ENCODE measurements at places on chromosomes 5 and 9.
A peak's percentile ranks its signal among the peaks of the same experiment; 100 is the strongest.

DNA sequence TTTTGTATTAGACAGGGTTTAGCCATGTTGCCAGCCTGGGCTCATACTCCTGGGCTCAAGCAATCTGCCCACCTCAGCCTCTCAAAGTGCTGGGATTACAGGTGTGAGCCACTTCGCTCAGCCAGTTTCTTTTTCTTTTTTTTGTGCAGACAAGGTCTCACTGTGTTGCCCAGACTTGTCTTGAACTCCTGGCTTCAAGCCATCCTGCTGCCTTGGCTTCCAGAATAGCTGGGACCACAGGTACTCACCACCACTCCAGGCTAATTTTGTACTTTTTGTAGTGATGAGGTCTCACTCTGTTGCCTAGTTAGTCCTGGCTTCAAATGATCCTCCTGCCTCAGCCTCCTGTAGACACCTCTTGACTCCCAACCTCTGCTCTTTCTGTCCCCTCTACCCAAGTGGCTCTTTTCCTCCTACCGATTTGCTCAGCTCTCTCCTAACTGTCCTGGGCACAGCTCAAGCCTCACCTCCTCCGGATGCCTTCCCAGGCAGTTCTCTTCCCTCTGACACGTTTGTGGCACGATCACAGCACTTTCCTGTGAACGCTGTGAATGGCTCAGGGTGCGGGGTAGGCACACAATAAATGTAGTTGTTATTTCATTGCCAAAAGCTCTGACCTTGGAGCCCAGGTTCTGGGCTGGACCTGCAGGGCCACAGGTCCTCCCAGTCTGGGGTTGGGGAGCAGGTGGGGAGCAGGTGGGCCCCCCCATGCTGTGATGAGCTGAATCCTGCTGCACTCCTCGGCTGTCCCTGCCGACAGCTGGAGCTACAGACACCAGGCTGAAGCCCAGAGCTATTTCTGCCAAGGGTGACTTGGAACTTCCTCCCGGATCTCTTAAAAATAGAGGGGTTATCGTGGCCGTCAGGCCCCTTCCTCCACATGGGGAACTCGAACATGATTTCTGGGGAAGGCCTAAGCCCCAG is 23.9 kb downstream of the GFI1B start:
- DNase-seq: no peak

DNA sequence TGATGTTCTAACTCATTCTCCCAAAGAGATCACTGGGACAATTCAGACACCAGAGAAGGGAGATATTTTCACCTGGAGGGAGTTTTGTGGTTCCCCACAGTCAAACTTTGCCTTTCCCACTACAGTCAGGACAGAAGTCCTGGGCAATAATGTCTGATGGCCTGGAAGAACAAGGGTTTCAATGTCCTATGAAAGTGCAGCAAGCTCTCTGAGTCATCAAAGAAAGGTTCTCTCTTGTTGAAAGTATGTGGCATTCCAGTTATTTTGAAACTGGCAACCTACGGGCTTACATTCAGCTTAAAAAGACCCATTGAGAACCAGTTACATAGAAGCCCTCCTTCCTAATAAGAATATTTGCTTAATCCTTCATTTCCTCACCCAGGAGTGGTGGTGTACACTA is 103.9 kb downstream of the INSYN2B start:
- DNase-seq: no peak

GRCh38 chr9:5435912-5436311 is 1.8 kb downstream of the PLGRKT start:
- peak; percentile 43 for DNase-seq

DNA sequence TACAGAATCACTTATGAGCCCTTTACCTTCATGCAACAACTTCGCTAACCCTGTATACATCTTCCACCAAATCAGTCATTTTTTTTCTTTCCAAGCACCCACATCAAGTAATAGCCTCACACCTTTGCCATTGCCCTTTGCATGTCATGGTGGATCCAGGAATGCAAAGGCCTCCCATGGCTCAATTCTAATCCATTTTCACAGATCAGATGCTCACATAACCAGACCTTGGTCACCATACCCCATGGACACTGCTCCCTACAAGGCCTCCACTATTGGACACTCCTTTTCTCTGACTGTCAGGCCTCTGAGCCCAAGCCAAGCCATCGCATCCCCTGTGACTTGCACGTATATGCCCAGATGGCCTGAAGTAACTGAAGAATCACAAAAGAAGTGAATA is 179.5 kb downstream of the RASEF start:
- no peak for DNase-seq

GRCh38 chr9:75184471-75184870 is 96.2 kb downstream of the OSTF1 start:
- peak; percentile 9 for DNase-seq

GRCh38 chr5:87136733-87137132 is 130.9 kb upstream of the RASA1 start:
- DNase-seq: no peak

DNA sequence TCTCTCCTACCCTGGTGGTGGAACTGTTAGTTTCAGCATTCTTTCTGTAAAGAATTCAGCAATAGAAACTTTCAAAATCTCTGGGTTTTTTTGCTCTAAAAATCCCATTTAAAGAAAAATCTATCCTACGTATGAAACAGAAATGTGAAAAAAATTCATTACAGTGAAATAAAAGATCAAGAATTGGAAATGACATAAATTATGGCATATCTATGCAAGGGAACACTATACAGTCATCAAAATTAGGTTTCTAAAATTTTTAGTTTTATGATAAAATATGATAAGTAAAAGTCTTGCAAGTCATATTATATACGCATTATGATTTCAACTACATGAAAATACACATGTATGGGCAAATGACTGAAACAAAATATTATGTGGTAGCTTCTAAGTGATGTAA is 342.6 kb downstream of the CETN3 start:
- DNase-seq: no peak

DNA sequence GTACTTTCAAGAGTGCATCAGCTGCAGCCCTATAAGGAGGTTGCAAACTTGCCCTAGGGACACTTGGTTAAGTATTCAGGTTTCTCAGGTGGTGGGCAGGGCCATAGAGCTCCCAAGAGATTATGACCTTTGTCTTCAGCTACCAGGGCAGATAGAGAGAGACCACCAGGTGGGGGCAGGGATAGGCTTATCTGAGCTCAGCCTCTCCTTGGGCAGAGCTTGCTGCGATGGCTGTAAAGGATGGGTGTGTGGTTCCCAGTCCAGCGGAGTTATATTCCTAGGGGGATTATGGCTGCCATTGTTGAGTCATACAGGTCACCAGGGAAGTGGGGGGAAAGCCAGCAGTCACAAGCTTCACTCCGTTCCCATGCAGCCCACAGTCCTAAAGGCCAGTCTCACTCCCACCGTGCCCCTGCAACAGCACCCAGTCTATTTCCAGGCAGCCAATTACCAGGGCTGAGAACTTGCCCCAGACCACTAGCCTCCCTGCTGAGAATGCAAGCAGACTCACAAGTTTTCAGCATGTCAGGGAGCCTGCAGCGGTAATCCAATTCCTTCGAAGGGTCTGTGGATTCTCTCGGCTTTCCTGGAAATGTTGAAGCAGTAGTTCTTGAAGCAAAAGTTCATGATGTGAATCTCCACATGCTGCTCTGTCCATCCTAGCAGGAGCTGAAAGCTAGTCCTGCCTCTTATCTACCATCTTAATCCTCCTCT is 151.5 kb downstream of the SLC12A2 start:
- DNase-seq: no peak

DNA sequence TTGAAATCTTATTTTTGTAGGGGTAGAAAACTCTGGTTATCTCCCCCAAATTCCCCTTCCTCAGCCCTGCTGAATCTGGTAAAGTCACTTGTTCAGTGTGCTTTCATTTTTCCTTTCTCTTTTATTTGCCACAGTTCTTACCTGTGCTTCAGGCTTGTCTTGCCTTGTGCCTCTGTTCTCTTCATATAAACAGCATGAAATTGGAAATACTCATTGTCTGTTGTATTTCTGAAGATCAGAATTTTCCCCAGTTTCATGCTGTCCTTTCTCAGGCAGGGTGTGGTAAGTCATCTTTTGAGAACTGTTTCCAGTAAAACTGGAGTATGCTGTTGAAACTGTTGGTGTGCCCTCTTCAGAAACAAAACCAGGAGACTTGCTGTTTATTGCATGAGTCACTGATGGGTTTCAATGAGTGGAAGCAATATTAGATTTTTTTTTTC is 7.0 kb downstream of the PAM start:
- peak; percentile 25 for DNase-seq

GRCh38 chr5:80230269-80230992 is 25.4 kb downstream of the SERINC5 start:
- no peak for DNase-seq

DNA sequence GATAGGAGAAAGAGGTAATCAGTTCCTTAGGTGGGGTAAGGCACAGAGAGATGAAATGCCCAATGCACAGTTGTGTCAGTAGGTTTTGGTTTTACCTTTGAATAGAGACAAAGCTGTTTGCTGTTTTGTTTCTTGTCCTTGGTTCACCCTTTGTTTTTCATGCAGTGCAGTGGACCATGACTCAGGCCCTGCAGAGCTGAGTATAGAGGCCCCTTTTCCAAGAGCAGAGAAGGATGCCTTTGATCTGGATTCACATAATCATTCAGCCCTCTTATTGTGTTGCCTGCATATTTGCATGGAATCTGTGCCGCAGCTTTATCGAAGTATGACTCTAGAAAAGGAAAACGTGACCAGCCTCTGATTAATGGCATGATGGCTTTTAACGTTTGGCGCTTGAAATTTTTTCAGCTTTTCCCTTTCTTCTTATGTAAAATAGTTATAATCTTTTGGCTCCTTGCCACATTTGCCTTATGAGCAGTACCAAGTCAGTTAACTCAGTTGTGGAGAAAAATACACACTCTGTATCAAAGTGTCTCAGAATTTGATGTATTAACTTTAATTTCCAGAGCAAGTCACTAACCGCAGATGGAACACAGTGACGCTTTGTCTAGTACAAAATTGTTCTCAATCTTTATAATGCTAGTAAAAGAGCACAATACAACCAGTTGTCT is 197.6 kb downstream of the KDM4C start:
- no peak for DNase-seq

DNA sequence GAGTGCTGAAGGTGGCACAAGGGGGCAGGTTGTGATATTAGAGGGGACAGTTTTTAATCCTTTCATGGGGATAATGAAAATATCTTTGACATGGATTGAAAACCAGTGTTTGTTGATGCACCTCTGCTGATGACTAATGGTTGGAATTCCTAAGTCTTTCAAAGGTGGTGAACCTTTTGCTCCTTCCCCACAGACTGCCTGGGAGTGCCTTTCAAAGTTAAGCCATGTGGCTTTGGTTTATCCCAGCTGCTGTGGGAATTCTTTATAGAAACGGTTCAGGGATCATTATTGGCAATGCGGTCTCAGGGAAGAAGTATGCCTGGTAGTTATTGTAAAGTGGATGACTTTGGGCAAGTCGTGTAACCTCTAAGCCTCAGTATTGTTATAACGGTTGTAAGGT is 45.7 kb downstream of the PIP5K1B start:
- DNase-seq: peak; percentile 35

DNA sequence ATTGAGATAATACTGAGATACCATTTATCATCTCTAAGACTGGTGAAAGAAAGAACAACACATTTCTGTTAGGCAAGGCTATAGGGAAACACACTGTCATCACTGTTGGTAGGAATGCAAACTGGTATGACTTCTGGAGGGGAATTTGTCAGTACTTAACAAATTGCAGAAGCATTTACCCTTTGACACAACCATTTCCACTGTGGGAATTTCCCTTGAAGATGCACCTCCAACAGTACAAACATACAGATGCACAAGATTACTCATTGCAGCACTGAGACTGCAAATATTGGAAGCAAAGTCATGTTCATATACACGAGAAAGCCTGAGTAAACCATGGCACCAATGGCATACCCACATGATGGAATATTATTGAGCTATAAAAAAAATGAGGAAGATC is 17.6 kb downstream of the GM2A start:
- peak; percentile 67 for DNase-seq

DNA sequence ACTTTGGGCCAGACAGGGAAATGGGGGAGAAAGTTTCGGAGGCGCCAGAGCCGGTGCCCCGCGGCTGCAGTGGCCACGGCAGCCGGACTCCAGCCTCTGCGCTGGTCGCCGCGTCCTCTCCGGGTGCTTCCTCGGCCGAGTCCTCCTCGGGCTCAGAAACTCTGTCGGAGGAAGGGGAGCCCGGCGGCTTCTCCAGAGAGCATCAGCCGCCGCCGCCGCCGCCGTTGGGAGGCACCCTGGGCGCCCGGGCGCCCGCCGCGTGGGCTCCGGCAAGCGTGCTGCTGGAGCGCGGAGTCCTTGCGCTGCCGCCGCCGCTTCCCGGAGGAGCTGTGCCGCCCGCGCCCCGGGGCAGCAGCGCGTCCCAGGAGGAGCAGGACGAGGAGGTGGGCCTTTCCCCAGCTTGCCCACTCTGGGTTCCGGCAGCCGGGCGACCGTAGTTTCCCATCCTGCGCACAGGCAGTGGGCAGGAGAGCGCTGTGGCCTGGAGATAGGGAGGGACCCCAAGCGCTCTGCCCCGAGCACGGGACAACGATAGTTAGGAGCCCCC is 516 bp downstream of the MAST4 start:
- DNase-seq: peak; percentile 49

DNA sequence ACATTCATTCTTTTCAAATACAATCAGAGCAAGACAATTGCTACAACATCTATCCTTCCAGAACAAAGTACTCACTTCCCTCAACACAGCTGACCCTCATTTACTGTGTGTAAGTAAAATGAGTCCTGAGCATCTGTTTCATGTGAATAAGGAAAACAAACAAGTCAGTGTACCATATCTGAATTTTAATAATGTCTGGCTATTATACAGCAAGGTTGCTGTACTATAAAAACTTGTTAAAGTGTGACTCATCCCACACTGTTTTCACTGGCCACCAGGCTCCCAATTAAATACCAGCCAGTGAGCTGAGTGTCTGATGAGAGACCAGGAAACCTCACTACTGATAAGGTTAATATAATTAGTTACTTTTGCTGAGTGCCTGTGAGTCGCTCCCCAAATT is 339.8 kb downstream of the AGTPBP1 start:
- peak; percentile 83 for DNase-seq

DNA sequence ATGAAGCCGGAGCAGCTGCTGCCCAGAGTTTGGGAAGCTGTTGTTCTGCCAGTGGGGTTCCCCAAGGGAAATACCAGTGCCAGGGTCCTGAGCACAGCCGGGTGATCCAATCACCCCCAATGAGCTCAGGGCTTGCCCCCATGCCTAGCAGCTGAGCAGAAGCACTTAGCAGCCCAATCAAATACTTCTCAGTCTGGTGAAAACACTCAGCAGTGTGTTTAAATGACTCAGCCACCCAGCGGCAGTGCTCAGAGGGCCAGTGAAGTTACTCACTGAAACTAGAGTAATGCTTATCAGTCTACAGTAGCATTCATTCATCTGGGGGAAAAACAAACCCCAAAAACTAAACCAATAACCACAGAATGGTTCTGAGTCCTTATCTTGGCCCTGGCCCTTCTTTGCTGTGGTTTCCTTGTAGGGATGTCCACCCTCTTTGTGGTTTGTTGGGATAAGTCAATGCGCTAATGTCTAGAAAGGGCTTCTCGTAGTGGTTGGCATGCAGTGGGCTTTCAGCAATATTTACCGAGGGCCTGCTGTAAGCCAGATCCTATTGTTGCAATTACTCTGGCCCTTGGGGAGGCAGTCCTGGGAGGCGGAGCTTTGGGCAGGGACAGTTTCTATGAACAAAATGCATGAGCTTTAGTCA is 43.1 kb downstream of the LHX2 start:
- peak; percentile 99 for DNase-seq
